IPS-NIHi11 (cell line): ENCODE measurements at places on chromosomes 3 and 15.

DNA sequence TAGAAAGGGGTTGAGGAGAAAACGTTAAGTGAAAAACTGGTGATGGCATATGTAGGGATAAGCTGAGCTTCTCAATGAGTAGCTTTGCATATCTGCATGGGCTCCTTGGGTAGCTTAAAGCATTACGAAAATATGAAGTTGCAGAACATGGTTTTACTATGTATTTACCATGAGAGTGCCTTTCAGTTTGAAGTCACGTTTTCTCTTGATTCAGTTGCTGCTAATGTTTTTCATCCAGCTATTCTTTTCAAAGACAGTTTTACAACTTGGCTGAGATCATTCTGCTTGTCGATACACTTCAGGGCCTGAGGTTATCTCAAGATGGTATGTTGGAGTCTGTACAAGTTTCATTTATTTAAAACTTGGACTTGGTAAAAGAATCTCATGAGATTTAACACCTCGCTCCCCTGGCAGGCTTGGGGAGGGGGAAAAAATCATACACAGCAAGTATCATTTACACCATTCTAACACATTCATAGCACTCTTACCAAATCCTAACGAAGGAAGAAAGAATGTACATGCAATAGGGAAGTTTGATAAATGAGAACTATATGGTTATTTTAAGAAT lies 103.3 kb upstream of the CMC1 start:
- no peak for DNase-seq

- DNase-seq: peak; percentile 56
These were observed 31.7 kb upstream of the CMTM7 start for GRCh38 chr3:32359766-32360492.

DNA sequence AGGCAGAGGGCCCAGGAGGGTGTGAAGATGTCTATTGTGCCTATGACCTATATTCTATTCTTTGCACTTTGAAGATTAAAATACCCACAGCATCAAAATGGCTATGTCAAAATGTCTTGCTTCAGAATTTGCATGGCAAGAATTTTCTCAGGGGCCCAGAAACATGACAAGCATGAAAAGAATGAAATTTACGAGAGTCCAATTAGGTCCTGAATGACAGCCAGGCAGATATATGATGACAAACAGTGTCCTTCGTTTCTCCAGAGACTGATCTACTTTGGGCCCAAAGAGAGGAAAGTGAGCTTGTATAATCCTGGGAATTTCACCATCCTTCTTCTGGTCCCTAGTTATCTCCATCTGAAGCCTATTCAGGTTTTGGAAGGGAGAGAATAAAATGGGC lies 609.9 kb downstream of the FHIT start:
- DNase-seq: no peak

GRCh38 chr15:51621936-51622603 lies 501 bp downstream of the DMXL2 start:
- peak; percentile 55 for DNase-seq

GRCh38 chr15:72535911-72536310 lies 61.8 kb downstream of the ARIH1 start:
- no peak for DNase-seq

- DNase-seq: no peak
These were observed 249.5 kb downstream of the NAALADL2 start for GRCh38 chr3:175108613-175109151.

DNA sequence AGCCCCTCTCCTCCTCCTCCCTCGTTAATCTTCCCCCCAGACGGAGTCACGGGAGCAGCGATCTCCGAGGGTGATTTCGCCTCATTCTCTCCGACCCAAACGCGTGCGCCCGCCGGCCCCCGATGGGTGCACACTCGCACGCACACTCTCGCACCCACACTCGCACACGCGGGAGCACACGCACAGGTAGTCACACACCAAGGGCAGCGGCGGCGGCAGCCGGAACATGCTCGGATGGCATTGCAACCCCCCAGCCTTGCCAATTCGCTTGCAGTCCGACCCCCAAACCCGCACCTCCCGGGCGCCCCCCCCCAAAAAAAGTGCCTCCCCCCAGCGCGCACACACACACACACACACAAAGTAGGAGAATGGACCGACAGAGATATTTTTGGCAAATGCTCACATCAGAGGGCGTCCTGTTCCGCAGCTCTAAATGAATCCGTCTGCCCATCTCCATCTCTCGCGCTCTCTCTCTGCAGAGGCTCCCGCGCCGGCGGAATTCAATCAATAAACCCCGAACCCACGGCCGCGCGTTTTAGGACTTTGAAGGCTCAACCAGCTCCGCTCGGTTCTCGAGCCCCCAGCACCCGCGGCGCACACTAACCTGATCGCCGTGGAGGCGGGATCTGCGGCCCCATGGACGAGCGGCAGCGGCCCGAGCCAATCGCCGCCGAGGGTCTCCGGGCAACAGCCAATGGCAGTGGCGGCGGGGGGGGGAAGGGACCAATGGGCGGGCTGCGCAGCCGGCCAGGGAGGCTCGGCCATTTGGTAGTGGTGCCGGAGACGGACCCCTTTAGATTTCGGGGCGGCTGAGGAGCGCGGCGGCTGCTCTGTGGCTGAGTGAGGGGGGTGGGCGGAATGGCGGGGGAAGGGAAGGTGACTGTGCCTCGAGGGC lies at the start of gene ANP32A:
ANP32A (minus strand) TSS at position 601 of the 895 bp plus-strand sequence; CDS start at position 457, 144 bp downstream.
- peak; percentile 99 for DNase-seq

- no peak for DNase-seq
These were observed 150.1 kb downstream of the PDZRN3 start for GRCh38 chr3:73474619-73475018.

DNA sequence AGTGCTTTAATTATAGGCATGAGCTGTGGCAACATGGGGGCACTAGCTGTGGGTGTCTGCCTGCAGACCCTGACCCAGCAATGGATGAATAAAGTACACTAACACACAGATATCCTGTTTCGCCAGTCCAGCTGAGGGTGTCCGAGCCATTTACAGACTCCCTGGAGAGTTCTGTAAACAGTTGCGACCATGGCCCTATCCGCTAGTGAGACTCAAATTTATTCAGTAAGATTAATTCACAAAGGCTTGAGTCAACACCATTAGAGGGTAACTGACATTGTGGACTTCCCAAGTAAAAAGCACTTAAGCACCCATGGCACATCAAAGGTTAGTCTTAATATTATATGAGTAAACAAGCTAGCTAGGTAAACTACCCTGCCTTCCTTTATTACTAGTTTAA lies 161.6 kb downstream of the TBL1XR1 start:
- no peak for DNase-seq

DNA sequence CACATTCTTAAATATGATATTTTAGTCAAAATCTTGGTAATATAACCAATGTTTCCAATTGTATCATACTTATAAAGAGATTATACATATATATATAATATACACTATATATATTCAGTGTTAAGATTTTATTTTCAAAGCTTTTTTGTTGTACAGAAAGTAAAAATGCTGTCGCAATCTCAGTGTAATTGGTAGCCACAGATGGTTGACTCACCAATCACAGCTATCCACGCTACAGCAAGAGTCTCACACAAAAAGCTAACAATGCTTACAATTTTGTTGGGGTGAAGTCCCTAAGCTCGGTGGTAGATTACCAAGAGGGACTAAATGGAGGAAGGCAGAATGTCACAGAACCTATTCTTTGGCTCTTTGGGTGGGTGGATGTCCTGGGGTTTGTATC lies 16.9 kb upstream of the CFAP161 start:
- DNase-seq: no peak

GRCh38 chr3:130783629-130784028 lies 37.0 kb upstream of the PIK3R4 start:
- no peak for DNase-seq

DNA sequence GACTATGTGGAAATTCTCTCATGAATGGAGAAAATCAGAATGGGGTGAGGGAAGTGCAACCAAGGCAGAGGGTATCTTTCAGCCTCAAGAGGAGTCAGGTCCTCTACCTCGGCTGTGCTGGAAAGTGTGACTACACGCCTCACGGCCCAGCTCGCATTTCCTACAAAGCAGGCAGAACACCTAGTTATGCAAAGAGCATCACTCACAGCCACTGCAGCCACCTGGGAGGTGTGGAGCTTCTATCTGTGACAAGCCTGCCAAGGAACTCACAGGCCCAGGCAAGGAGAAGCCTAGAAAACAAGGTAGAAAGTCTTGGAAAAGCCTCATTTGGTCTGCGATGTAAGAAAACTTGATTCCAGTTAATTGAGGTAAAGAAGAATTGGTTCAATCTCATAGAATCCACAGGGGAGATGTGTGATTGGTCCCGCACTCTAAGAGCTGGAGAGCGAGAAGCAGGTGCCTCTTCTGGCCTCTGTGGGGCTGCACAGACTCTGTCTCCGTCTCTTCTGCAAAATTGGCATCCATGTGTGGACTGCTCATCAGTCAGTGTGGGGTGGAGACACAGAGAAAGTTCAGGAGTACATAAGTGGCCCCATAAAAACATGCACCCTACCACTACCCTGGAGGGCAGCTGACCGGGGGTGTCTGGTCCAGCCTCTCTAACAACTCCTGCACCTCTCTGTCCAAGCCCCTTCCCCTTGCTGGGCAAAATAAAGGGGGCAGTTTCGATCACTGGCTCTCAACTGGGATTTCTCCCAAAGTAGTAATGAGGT lies 76.8 kb downstream of the TAMM41 start:
- no peak for DNase-seq

DNA sequence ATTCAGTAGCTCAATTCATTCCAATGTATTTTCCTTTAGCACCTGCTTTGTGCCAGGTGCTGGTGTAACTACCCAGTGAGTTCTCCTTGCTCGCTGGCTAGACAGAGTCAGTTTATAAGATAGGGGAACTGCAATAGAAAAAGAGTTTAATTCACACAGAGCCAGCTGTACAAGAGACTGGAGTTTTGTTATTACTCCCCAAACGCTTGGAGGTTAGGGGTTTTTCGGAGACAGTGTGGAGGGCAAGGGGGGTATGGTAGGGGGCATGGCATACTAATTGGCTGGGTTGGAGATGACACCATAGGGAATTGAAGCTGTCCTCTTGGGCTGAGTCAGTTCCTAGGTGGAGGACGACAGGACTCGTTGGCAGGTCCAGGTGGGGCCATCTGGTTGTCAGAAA lies 5.4 kb upstream of the CFAP91 start:
- no peak for DNase-seq

GRCh38 chr3:56858331-56858730 lies 56.6 kb upstream of the ARHGEF3 start:
- no peak for DNase-seq

GRCh38 chr3:126389112-126389793 lies 5.5 kb upstream of the CFAP100 start:
- peak; percentile 89 for DNase-seq

GRCh38 chr3:119729996-119730395 lies 27.2 kb downstream of the CFAP91 start:
- no peak for DNase-seq

- peak; percentile 63 for DNase-seq
These were observed 107.1 kb downstream of the OXSM start for GRCh38 chr3:25897019-25897418.

- peak; percentile 99 for DNase-seq
These were observed 252 bp upstream of the ARMC8 start for GRCh38 chr3:138186803-138187295.

DNA sequence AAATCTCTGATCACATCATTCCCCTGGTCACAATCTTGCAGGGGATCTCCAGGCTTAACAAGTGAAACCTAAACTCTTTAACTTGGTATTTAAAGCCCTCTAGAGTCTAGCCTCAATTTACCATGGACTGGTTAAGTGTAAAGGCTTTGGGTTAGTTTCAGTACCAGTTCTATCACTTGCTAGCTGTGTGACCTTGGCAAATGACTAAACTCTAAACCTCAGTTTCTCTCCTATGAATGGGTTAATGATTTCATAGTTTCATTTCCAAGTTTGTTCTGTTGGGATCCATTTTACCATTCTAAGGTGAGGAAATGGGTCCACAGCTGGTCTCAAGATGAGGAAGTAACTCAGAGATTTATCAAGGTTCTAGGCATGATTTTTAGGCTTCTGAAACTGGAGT lies 38.8 kb upstream of the TIMP4 start:
- no peak for DNase-seq

- no peak for DNase-seq
These were observed 60.5 kb downstream of the ITGB5 start for GRCh38 chr3:124826703-124827102.

GRCh38 chr15:50113187-50113505 lies 5.9 kb downstream of the ATP8B4 start:
- no peak for DNase-seq

DNA sequence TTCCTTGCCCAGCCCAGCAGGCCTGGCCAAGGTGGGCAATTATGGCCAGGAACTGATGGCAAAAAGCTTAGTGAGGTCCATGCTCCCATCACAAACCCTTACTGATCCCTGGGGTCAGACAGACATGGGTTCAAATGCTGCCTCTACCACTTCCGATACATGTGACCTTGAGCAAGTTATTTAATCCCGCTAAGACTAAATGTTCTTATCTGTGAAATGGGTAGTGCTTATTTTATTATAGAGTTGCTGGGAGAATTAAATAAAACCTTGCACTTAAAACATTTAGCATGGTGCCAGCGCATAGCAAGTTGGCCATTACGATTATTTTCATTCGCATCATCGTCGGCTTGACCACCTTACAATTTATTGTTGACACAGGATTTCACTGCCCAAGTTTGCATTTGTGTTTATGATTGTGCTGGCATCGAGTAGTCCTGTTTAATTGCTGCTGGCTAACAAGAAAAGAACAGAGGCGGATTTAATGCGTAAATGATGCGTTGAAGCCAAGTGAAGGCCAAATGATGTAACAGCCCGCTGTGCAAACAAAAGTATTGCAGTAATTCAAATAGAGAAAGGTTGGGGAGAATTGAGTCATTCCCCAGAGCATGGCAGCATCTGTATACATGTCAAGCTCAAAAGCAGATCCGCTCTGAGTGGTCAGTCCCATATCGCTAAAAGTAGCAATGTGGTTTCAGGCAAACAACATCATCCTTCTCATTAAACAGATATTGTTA lies 7.3 kb upstream of the FURIN start:
- DNase-seq: no peak

- DNase-seq: no peak
These were observed 807.6 kb upstream of the LMCD1 start for GRCh38 chr3:7693976-7694375.

DNA sequence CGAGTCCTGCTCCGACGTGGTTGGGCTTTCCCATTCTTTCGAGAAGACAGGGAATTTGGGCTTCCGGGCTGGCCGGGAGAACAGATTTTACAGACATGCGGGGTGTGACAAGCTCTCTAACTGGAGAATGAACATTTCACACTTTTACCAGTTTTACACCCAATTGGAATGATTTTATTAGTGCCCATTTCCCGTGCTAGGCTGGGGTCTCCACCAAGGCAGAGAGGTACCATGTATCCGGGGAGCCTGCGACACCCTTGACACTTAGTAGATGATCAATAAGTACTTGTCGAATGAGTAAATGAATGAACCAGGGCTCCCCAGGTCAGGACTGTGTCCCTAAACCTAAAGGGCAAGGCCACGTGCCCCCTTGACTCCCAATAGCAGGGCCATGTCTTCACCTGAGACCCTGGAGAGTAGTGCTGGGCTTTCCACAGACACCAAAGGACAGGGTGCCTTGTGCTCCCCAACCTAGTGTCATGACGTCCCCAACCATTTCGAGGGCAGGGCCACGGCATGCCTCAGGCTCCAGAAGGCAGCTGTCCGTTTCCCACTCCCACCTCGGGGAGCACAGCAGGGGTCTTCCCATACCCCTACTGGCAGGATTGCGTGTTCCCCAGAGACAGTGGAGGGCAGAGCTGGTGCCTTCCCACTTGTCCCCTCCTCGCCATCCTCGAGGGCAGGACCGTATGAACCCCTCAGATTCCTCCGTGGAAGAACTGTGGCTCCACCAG lies 679 bp upstream of the MYD88 start:
- no peak for DNase-seq
